ENCODE measurements at places on chromosomes 7 and 10. TPM values are rescaled to one million over a fixed set of nuclear protein-coding genes. Genes with fewer than 3 reads are reported as not detected.
A peak's percentile ranks its signal among the peaks of the same experiment; 100 is the strongest.

DNA sequence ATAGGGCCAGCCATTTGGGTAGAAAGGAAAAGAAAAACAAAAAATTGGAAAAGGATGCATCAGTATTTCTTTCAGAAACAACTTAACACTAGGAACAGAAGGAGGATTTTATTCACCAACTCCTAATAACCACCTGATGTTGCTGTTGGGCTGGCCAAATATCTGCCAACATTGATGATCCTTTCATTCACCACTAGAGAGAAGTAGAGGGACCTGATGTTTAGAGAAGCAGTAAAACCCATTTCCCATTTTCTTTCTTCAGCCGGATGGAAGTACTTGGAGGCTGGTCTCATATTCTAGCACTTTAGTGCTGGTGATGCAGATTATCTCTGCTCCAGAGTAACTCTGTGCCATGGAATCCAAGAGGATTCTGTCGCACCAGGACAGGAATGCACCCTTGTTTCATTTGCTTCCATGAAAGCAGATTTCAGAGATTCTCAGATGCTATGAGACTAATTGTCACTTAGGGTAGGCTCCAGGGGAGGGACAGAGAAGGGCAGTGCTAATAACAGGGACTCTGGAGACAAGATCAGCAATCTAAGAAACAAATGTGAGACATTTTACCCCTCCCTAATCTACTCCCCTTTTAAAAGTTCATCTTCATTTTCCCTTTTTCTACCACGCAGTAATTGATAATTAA lies 3.1 kb downstream of the KLLN start:
- DNase-seq, result peak; percentile 37

DNA sequence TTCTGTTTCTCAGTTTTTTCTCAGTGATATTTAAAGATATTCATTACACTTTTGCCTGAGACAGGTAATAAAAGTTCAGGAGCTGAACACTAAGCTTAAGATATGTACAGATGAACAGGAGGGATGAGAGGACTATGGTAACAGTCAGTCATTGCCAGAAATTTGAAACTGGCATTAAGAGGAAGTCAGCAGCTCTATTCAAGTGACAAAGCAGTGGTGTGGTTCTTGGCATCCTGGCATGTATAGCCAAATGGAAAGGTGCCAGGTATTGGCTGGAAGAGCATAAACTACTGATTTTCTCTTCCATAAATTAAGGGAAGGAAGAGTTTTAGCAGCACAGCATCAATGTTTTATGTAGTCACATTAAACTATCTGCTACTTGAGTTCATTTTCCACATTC lies 22.7 kb downstream of the HOXA1 start:
- DNase-seq, result no peak

GRCh38 chr7:80472491-80473200 lies 39.2 kb downstream of the GNAT3 start:
- DNase-seq, result no peak

DNA sequence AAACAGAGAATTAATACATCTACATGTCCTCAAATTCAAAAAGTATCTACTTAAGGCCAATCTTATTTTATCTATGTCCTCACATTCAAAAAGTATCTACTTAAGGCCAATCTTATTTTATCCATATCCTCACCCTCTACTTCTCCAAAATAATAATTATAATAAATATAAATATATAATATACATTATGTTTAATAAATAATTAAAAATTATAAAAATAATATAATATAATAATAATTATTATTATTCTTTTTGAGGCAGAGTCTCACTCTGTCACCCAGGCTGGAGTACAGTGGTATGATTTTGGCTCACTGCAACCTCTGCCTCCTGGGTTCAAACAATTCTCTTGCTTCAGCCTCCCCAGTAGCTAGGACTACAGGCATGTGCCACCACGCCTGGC lies 784.9 kb downstream of the DNAJB9 start:
- no peak for DNase-seq

DNA sequence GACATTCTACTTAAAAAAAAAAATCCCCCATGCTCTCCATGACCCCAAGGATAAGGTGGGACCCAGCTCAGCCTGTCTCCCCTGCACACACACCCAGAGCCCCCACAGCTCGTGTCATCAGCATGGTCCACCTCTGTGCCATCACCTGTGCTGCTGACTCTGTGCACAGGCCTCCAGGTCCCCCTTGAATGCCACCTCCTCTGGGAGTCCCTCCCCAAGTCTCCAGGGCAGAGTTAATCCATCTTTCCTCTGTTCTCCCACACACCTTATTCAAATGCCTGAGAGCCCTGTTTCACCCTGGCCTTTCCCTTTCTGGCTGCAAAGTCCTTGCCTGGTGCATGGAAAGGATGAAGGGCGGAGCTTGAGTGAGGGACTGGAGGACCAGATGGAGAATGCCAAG lies 194.1 kb upstream of the LYZL2 start:
- no peak for DNase-seq

Gene FXYD4
- total RNA-seq, result not detected

DNA sequence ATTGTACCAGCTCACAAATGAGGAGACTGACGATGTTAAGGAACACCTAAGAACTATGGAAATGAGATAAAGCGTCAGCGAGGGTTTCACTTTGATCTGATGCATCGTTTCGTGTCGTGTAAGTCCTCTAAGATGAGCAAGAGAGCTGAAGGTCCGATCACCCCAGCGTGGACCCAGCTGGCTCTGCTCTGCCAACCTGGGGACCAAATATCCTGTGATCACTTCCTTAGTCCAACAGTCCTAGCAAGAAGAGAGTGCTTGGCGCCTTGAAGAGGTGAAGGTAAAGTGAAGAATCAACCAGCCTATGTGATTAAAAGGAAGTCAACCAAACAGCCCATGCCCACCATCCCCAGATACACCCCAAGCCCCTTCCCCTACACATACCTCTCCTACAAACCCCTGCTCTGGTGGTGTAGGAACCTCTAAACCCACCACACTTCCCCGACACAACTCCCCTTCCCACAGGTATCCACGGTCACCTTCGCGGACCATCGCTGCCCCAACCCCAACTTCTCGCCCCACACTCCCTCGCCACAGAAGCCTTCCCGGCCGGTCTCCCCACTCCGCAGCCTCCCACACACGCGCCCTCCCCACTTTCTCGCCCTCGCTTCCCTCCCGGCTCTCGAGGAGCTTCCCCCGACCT lies 722 bp downstream of the UPF2 start:
- DNase-seq, result no peak

DNA sequence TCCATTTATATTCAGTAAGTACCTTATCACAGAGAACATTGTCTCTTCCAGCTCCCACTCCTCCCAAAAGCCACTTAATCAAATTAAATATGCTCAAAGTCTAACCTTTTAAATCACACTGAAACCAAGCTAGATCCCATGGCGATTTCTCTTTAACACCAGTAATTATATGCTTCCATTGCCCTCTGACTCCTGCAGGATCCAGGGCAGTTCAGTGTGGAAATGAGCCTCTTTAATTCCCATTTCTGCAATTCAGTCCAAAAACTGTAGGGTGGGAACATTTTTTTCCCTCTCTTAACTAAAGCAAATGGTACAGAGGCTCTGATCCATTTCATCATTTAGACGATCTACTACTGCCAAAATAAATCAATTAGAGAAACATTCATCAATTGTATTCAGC lies 872.3 kb upstream of the PHF14 start:
- DNase-seq, result no peak

Gene TFR2
- 2.0 TPM for total RNA-seq

GRCh38 chr7:131630427-131630826 lies 74.0 kb upstream of the PODXL start:
- no peak for DNase-seq

Gene CLCN1
- 0.11 TPM for total RNA-seq

GRCh38 chr7:148299350-148300276 lies 291.0 kb upstream of the C7orf33 start:
- DNase-seq, result no peak

Gene SEC31B
- 3.2 TPM for total RNA-seq

DNA sequence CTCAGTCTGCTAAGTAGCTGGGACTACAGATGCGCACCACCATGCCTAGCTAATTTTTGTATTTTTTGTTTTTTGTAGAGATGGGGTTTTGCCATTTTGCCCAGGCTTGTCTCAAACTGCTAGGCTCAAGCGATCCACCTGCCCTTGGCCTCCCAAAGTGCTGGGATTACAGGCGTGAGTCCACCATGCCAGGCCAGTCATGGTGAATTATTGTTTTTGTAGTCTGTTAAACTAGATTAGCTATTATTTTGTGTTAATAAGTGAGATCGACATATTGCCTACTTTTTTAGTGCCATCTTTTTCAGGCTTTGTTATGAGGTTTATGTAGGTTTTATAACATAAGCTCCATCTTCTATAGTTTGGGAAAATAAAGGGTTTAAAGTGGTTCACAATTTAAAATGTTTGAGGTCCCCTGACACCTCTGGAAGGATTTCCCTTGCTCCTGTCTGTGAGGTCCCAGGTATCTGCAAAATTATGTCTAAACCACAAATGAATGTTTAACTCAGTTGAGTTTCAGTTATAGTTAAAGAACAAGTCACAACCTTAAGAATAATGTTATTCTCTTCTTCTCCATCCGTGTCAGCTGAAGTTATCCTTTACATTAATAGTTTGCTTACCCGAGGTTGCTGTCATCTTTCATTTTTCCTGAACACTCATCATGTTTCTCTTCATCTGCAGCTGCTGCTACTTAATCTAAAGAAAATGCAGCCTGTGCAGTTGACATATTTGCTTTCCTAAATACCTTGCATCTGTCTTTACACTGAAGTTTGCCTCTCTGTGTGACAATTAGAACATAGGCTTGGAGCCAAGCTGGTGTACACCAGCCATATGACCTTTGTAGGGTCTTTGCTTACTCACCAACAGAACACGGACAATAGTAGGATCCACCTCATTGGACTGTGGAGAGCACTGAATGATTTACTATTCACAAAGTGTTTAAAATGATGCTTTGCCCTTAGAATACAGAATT lies 8.9 kb upstream of the VSTM4 start:
- DNase-seq, result no peak

DNA sequence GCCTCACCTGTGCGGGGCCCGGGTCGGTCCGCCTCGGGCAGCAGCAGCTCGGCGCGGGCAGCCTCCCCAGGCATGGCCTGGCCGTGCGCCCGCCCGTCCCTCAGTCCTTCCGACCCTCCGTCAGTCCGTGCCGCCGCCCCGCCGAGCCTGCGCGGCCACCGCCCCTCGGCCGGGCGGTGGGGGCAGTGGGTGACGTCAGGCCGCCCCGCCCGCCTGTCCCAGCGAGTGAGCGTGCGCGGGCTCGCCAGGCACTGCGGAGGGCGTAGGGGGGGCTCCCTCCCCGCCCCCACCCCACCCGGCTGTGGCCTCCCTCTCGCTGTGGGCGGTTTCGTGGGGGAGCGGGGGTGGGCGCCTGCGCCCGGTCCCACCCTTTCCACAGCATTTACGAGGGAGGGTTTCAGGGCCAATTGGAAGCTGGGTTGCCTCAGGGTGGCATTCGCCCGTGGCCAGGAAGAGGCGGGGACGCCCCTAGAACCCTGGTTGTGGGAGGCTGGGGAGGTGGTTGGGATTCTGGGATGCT lies at the start of gene NACAD:
TSS of gene NACAD (minus strand) at position 149 of the 520 bp plus-strand sequence. CDS start at position 74, 75 bp downstream.
- peak; percentile 96 for DNase-seq

DNA sequence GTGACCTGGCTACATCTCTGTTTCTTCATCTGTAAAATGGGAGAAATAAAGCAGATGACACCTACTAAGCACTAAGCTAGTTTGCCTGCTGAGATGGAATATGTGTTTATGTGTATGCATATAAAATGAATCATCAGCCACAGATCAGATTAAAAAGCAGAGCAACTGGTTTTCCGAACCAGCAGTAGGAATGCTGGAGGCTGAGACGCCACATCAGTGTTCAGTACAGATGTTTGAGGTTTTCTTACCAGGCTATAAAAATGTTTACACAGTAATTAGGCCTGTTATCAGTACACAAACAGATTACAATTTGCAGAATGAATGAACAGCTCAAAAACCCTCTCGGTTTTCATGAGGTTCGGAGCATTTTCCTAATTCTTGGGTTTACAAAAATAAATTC lies 85.8 kb downstream of the CALN1 start:
- no peak for DNase-seq

DNA sequence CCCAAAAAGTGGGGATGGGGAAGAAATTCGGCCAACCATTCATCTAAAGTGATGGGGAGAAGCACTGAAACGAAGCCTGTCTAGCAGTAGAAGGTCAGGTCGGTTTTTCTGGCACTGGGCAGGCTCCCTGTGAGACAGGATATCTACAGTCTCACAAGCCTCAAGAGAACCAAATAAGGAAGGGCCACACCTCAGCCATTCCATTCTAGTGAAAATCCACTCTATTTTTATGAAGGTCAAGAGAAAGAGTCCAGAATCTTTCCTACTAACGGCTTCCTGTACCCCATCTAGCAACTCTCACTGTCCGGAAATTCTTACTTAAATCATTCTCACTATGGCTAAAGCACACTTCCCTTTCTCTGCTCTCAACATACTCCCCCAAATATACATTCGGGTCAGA lies 267.1 kb downstream of the PRPF18 start:
- no peak for DNase-seq

- peak; percentile 27 for DNase-seq
Observed at GRCh38 chr7:155992538-155992937, 180.3 kb upstream of the SHH start.

DNA sequence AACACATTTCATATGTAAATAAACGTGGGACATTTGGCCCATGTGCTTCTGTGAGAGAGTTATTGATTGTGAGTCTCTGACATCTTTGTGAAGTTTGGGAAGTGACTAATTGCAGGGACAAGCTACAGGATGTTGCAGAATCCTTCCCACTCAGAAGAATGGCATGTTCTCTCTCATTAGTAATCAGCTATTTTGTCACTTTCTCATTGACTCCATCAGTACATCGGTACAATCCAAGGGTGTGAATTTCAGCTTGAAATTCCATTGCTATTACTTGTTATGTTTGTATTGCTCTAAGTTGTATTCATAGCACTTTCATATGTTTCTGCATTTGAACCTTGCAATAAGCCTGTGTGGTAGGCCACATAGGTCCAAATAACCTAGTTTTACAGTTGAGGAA lies 100.0 kb upstream of the KCNMA1 start:
- no peak for DNase-seq

- DNase-seq, result no peak
Observed at GRCh38 chr7:22460363-22460988, 39.5 kb downstream of the STEAP1B start.

DNA sequence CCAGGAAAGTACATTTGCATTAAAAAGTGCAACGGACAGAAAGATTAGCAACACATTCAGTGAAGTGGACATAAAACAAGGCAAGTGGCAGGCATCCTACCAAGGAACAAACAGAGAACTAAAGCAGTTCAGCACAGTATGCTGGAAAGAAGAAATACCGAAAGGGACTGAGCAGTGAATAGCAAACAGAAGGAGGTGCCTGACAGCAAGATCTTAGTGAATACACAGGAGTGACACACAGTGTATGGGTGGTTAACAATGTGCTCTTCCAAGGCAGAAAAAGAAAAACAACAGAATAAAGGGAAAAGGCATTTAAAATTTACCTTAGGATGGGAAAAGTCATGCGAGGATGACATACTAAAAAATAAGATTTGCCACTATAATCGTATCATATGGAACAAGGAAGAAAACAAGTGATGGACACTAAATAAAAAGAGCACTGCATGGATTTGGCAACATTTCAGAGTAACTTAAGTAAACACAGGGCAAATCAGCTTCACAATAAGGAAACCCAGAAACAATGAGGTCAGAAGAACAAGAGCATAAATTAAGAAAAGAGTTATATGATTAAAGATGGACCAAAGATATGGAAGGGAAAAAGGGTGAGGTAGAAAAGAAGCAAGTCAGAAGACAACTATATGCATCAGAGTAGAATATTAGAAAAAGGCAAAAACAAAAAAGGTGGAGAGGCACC lies 29.5 kb downstream of the MEST start:
- no peak for DNase-seq

Gene MINDY4
- 2.0 TPM for total RNA-seq
